ENCODE measurements at places on chromosomes 2 and 18.

- no peak for DNase-seq
These were observed 1159.6 kb downstream of the RPIA start for GRCh38 chr2:89850881-89851582.

DNA sequence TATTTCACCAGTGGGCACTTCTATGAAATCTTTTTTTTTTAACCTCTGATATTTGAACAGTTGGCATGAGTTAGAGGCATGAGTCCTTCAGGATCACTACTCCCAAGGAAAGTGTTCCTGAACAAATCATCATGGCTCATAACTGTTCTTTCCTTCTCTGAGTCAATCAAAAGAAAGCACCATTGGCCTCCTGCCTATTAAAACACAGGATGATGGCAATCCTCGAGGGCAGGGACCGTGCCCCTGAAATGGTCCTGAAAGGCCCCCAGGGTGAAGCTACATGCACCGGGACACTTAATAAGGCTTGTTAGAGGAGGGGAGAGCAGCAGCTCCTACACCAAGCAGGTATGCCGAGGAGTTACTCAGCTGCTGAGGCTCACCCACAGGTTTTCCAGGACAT is 43.5 kb downstream of the SLC14A2 start:
- no peak for DNase-seq

DNA sequence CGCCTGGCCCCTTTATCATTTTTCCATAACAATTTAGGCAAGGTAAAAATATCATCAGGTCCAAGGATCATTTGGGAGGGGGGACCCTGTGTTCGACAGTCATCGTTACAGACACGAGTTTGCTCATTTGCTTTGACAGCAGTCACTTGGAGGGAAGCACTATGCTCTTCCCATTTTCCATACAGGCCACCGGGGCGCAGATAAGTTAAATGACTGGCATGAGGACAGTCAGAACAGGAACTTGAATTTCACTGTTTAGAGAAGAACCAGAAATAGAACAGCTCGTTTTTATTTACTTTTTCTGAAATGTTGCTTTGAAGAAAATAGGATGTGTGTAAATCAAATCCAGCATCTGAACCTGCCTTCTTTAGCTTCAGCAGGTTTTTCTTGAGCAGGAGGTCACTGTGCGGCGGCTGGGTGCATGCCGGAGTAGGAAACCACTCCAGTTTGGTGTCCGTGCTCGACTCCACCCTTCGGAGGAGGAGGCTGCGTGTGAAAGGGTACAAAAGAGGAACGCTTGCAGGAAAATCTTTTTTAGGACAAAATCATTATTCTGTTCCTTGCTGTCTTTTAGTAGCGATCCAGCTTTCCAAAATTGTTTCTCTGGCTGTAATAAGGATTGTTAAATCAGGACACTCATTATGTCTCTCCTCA is 15.2 kb downstream of the NPAS2 start:
- DNase-seq = no peak

DNA sequence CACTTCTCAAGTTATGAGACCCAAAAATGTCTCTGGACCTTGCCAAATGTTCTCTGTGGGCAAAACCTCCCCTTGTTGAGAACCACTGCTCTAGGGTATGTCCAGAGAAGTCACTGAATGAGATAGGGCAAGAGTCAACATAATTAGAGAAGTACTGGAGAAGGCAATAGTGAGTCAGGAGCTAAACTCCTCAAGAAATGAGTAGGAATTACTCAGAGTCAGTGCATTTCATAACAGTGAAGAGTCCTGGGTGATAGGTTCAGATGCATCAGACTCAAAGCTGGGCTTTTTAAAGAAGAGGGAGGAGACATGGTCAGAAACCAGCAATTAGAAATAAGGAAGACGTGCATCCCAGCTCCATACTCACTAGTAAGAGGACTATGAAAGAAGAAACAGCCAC is 38.6 kb upstream of the IHH start:
- DNase-seq = no peak

- DNase-seq = no peak
These were observed 188.6 kb downstream of the ARL4C start for GRCh38 chr2:234308073-234308812.

DNA sequence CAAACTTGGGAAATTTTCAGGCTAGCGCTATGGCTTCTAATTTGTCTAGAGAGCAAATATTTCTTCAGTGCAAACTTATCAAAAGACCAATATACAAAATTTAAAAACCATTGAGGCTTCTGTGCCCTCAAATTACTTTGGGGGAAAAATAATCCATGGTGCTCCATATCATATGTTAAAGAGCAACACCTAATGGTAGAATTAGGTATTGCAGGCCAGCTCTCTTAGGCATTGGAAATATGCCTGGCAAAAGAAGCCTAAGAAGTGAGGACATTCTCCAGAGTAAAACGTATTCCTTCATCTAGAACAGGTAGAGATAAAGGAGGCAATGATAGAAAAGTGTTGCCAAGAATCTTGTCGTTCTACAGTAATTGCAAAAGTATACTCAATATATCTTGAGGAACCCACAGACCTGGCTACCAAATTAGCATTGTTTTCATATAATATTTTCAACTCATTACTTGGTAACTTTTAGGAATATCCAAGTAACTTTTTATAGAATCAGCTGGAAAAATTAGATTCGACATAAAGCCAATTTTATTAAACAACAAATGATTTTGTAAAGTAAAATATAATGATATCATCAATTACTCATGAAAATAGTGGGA is 401.1 kb downstream of the BCL11A start:
- DNase-seq = no peak

All from bone marrow (tissue), 2 donors.